Activated T-cell treated with anti-CD3 and anti-CD28 coated beads, Interleukin-2, amount 50 U/mL, for 24 hours (primary cell): ENCODE measurements at places on chromosomes 3 and 15.
A peak's percentile ranks its signal among the peaks of the same experiment; 100 is the strongest.

DNA sequence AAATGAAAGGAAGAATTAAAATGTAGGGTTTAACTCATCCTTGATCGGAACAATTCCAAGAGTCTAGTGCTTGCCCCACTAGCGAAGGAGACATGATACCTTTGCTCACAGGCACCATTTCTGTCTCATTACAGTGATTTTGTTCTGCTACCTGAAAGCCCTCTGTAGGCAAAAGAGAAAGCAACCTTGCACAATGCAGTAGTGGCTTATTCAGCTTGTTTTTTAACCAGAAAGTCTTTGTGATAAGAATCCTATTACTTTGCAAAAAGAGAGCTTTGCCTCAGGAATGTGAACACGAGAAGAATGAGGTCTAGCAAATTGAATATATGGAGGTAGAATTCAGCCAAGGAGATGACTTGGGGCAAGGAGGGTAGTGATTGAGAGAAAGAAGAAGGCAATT lies 684.4 kb downstream of the GRM7 start:
- H3K27ac ChIP-seq = no peak overlapping the region
- H3K4me1 ChIP-seq = no peaks in the 10 kb centered on the region
- no peak overlapping the region for H3K4me3 ChIP-seq
- no peaks in the 10 kb centered on the region for H3K27me3 ChIP-seq
- DNase-seq = no peak
- H3K36me3 ChIP-seq = no peaks in the 10 kb centered on the region

GRCh38 chr15:32735989-32736700 lies 18.3 kb downstream of the GREM1 start:
- no peak overlapping the region for H3K4me3 ChIP-seq
- DNase-seq = no peak

DNA sequence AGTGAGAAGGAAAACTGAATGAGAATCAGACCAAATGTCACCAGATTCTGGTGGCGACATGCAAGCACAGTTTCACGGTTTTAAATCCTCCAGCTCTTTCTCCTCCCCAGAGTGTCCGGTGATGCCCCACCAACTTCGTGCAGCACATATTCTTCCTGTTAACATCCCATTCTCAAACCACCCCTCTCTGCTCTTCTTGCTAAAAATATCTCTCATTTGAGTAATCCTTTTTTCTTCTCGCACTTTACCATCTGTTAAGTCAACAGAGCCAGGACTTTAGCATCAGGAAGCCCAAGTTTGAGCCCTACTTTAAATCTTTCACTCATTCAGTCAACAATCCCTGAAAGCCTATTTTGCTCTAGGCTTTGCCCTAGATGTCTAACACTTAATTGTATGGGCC lies 68.2 kb upstream of the VGLL4 start:
- DNase-seq = no peak
- H3K4me3 ChIP-seq = no peak overlapping the region
- no peak overlapping the region for H3K27ac ChIP-seq
- H3K4me1 ChIP-seq = peaks cover 4% of the 10 kb centered on the region

- H3K27me3 ChIP-seq = no peaks in the 10 kb centered on the region
- no peak overlapping the region for H3K4me3 ChIP-seq
- peaks cover 4% of the 10 kb centered on the region for H3K36me3 ChIP-seq
- H3K4me1 ChIP-seq = peaks cover 34% of the 10 kb centered on the region
- H3K27ac ChIP-seq = peak overlapping the region; percentile 88
These were observed 42.9 kb downstream of the PXYLP1 start for GRCh38 chr3:141274411-141275031.

GRCh38 chr3:18127174-18127858 lies 297.8 kb downstream of the SATB1 start:
- DNase-seq = no peak
- H3K4me1 ChIP-seq = peaks cover 6% of the 10 kb centered on the region
- H3K27me3 ChIP-seq = peaks cover 3% of the 10 kb centered on the region
- no peaks in the 10 kb centered on the region for H3K36me3 ChIP-seq
- no peak overlapping the region for H3K27ac ChIP-seq
- no peak overlapping the region for H3K4me3 ChIP-seq

- H3K27me3 ChIP-seq = peaks cover 16% of the 10 kb centered on the region
- H3K4me1 ChIP-seq = peaks cover 17% of the 10 kb centered on the region
- H3K4me3 ChIP-seq = no peak overlapping the region
- no peak overlapping the region for H3K27ac ChIP-seq
- H3K36me3 ChIP-seq = no peaks in the 10 kb centered on the region
These were observed 1.4 kb upstream of the AQP9 start for GRCh38 chr15:58136731-58137130.
